ENCODE measurements at places on chromosomes 5 and 9. TPM values are rescaled to one million over a fixed set of nuclear protein-coding genes. Genes with fewer than 3 reads are reported as not detected.

Gene PTCH1
- 1.3 TPM for total RNA-seq

Gene CCL27
- total RNA-seq = not detected

Gene PRDM9
- total RNA-seq = not detected

Gene PCDHB13
- 1.1 TPM for total RNA-seq

Gene CETN3
- total RNA-seq = 16.3 TPM

Gene ADRB2
- 1.5 TPM for total RNA-seq

Gene PRSS3
- 6.5 TPM for total RNA-seq

Gene MEGF10
- total RNA-seq = under 0.01 TPM

Gene KLHL3
- 2.9 TPM for total RNA-seq

Gene PDE6A
- not detected for total RNA-seq

Gene PCDHA9
- total RNA-seq = under 0.01 TPM

Gene UBAC1
- total RNA-seq = 29.9 TPM

Gene SCGB3A2
- not detected for total RNA-seq

Gene GABBR2
- total RNA-seq = 0.56 TPM

Gene PCDHGA4
- total RNA-seq = 8.2 TPM

Gene SH2D3C
- 0.19 TPM for total RNA-seq

Gene ST8SIA4
- 3.8 TPM for total RNA-seq

Gene DNM1
- 3.1 TPM for total RNA-seq

Gene IL33
- 383 TPM for total RNA-seq

Gene PCSK5
- 3.3 TPM for total RNA-seq

Gene STKLD1
- 0.19 TPM for total RNA-seq

Gene PCDHB8
- under 0.01 TPM for total RNA-seq

Gene ASS1
- 93.9 TPM for total RNA-seq

Gene SEMA5A
- 44.3 TPM for total RNA-seq

Gene SLC28A3
- total RNA-seq = 1.1 TPM

Gene SPATA31A7
- not detected for total RNA-seq

Gene BTNL3
- total RNA-seq = not detected

Gene LCN1
- total RNA-seq = under 0.01 TPM

Gene DAB2IP
- 6.1 TPM for total RNA-seq

Gene PCDHGA8
- 1.3 TPM for total RNA-seq

Gene OCLN
- 2.3 TPM for total RNA-seq

Gene IFNA13
- not detected for total RNA-seq

Gene PLPPR1
- total RNA-seq = not detected

Gene PPP2R2B
- not detected for total RNA-seq

Gene LVRN
- under 0.01 TPM for total RNA-seq

Gene PCDHGA12
- 14.7 TPM for total RNA-seq

Gene RANBP3L
- not detected for total RNA-seq

Gene LYSMD3
- total RNA-seq = 18.6 TPM

Gene NUP155
- total RNA-seq = 42.0 TPM

Gene SH3GL2
- under 0.01 TPM for total RNA-seq
